Transverse colon (tissue), 4 donors: ENCODE measurements at places on chromosomes 5 and 9.

DNA sequence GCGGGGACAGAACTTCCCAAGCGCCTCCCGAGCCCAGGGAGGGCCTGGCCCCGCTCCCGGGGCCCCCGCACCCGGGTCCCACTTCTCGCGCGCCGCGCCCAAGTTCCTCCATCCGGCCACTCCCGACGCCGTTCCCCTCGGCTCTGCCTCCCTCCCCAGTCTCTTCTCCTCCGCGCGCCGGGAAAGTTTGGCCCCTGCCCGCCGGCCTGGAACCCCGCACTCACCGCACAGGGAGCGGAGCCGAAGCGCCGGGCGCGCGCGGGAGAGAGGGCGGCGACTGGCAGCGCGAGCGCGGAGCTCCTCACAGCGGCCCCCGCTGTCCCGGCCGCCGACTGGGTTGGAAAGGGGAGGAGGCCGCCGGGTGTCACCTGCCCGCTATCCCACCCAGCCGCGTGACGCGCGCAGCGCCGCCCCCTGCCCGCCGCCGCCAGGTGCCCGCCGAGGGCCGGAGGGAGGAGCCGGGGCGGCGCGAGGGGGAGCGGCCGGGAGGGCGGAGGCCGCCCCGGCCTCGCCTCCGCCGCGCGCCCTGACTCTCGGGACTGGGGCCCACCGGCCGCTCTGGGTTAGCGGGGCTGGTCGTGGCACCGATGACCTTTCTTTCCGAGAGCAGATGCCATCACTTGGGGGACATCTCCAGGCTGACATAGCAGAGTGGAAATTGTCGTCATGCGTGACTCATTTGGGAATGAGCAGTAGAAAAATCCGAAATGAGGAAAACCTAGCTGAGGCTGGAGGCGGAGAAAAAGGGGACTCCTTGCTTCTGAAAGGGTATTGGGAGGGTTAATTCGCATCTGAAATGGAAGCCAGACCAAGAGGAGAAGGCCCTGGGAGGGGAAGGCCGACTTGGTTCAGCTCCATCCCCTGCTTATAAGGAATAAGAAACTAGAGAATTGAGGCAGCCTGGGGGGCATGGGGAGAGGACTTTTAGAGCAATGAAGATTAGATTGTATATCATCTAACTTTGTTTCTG lies at the start of gene ELOVL7:
Gene ELOVL7, minus strand, starts transcription at position 334 of the 970 bp plus-strand sequence. CDS start 56,872 bp downstream, outside the sequence.
- DNase-seq = peak; percentile 87

DNA sequence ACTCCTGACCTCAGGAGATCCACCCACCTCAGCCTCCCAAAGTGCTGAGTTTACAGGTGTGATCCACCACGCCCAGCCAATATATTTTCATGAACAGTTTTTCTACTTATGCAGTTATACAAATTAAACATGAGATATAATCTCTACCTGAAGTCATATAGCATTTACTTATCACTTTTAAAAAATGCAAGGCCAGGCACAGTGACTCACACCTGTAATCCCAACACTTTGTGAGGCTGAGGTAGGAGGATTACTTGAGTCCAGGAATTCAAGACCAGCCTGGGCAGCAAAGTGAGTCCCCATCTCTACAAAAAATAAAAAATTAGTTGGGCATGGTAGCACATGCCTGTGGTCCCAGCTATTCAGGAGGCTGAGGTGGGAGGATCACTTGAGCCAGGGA lies 164.7 kb upstream of the LHFPL2 start:
- DNase-seq = no peak

DNA sequence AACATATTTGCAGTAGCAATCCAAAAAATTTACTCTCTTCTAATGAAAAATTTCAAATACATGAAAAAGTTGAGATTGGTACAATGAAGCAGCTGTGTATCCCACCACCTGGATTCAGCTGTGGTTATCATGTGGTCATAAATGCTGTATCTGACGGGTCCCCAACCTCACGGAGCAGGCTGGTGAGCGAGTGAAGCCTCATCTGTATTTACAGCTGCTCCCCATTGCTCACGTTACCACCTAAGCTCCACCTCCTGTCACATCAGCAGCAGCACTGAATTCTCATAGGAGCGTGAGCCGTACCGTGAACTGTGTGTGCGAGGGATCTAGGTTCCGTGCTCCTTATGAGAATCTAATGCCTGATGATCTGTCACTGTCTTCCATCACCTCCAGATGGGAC lies 6.8 kb upstream of the RNF130 start:
- DNase-seq = no peak

DNA sequence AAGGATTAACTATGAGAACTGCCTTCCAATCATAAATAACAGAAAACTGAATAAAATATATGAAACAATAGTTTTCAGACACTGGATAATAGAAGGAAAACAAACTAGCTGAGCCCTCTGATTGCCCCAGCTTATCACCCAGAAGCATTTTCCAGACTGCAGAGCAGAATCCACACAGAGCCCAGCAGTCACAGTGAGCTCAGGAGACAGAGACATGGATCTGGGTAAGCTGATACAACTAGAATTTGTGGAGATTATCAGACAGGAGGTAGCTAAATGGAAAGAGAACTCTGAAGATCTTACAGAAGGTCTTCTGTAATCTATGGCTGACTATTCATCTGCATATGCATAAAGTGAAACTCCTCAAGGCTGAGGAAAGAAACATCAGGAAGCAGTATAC lies 128.8 kb downstream of the NR2F1-AS1 start:
- no peak for DNase-seq

DNA sequence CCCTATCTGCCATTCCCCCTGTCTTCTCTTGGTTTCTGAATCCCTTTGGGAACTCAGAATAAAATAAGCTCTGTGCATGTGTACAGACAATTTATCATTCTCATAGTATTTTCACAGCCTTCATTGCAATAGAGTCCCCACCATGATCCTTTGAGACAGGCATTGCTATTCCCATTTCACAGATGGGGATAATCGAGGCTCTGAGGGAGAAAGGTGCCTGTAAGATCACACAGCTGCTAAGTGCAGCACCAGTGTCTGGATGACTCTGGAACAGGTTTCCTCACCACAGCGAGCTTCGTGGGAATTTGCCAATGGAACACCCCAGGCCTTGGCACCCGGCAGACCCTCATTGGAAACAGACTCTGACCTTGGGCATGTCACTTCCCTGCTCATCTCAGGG lies 293.6 kb downstream of the NSG2 start:
- DNase-seq = no peak

DNA sequence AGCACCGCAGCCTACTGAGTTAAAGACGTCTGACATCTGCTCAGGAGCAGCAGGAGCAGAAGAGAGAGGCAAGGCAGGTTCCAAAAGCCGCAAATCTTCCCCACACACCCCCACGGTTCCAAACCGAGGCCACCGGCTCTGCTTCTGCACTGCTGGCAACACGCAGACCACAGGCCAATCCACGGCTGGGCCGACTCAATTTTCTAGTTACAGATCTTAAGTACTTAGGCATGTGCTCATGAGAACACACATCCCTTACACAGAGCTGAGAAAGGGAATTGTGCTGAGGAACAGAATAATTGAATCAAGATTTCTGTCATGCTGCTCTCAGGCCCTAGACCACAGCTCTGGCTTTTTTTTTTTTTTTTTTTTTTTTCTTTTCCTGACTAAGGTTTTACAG lies 32.6 kb downstream of the PAX5 start:
- DNase-seq = no peak

GRCh38 chr9:118961857-118962256 lies 407.4 kb downstream of the BRINP1 start:
- no peak for DNase-seq

DNA sequence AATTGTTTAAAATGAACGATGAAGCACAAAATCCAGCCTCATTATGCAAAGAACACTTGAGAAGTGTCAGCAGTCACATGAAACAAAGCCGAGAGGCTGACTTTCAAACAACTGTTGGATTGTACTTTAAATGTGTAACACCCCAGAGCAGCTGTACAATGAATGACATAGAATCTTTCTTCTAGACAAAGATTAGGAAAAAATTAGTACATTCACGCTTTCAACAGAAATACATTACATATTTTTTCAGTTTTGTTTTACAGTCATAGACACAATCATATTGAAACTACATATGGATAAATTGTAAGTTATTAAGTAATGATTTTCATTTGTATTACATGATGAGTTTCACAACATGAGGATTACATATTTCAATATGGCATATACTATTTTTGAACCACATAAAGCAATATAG lies 10.6 kb upstream of the AGXT2 start:
- no peak for DNase-seq

- no peak for DNase-seq
Measured at GRCh38 chr9:81150016-81150625, 539.2 kb downstream of the TLE1 start.

DNA sequence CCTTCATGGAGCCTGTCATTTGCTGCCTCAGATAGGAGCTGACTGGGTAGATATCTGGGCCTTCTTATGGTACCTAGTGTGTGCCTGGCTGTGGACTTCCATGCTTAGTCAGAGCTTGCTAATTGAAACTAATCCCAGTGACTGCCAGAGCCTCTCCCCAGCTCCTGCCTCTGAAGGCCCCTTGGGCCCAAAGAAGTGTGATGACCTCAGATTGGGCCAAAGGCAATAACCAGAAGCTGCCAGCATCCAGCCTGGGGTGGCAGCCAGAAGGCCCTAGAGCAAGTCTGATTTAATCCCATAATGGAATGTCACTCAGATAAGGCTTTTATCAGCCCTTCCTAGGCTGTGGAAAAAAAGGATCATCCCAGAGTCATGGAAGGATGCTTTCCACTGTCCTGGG lies 17.1 kb upstream of the CDC23 start:
- no peak for DNase-seq

DNA sequence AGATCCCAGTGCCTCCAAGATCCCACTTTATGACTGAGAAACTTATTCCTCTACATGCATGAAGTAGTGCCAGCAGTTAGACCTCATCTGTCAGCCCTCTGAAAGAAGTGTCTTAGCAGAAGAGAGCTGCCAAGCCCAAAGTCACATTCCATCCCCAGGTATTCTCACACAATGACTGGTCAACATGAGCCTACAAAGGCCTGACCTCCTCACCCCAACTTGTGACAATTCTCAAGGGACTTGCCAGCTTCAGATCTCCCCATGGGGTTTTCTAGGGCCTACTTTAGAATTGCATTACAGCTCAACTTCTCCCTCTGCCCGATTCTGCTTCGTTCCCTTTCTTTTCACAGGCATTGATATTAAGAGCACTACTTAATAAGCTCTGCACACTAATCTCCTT lies 393.8 kb upstream of the SLC30A5 start:
- DNase-seq = no peak

DNA sequence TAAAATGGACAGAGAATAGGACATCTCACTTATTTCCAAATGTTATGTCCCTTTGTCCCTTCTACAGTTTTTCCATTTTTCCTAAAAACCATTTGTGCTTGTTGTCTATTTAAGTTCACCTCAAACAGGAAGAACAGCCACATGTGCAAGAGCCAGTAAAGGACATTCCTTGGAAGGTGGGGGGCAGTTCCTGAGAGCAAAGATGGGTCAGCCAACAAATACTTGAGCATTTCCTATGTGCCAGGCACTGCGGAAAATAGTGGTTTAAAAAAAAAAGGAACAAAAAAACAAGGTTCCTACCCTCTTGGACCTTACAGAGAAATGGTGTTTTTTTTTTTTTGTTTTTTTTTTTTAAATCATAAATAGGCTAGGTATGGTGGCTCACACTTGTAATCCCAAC lies 26.8 kb downstream of the ANP32B start:
- DNase-seq = no peak

DNA sequence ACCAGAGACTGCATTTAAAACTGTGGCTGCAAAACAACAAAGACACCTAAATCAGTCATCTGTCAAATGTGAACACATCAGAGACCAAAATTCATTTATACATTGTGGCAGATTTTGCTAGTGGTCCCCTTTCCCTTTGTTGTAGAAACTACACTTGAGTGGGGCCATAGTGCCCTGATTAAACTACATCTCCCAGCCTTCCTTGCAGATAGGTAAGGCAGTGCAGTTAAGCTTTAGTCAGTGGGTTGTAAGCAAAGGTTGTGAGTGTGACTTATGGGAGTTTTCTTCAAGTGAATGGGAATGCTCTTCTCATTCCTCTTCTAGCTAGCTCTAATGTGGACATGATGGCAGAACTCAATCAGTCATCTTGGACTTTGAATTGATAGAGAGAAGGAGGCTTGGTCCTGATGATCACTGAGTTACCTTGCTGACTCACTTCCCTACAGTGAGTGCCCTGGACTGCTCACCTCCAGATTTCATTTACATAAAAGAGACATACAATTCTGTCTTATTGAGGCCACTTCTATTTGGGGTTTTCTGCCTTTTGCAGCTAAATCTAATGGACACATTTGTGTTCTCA lies 35.2 kb upstream of the SPARC start:
- DNase-seq = no peak

- DNase-seq = no peak
Measured at GRCh38 chr5:51156838-51157237, 226.4 kb upstream of the ISL1 start.

DNA sequence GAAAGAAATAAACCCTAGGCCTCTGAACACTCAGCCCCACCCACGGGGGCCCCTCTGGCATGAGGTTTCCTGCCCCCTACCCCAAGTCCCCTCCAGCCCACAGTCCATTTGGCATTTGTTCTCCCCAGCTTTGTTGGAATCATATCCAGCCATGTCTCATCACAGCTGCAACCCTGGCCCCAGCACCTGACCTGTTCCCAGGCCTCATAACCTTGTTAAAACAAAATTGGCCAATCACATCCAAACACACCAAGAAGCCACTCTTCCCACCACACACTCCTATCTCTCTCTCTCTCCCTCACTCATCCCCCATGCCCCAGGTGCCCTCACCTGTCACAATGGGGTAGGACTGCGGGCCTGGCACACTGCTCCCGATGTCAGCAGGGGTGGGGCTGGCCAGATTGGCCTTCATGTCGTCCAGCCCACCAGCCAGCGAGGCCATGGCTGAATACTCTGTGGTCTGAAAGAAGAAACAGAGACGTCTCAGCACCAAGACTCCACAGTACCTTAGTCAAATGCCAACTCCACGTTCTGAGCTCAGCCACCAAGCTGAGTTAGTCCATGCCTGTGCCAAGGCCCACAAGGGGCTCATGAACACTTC lies 110.9 kb downstream of the PAX5 start:
- DNase-seq = no peak

DNA sequence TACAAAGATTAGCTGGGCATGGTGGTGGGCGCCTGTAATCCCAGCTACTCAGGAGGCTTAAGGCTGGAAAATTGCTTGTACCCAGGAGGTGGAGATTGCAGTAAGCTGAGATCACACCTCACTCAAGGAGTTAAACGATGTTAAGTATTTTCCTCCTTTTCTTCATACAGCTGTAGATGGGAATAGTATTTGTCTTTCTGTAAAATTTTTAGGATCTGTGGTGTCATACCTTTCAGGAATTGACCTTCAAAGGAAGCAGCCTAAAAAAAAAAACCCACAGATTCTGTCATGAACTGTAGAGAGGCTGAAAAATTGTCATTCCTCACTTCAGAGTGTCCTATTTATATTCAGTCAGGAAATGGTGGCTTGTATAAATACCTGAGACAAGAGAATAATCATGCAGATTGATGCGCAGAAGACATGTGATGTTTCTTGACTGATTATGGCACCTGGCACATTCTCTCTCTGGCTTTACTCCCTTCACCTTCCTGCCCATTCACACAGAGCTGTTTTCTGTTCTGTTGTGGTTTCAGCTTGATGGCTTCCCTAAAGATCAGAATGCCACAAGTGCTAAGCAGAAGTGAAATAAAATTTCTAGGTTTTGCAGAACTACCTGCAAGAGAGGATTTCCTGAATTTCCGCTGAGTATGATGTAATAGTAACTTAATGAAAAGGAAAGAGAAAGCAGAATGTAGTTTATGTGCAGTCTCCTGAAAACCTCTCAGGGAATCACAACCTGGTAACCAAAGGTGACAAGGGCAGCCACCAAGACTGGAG lies 3.8 kb downstream of the IFNA1 start:
- no peak for DNase-seq
